ENCODE measurements at places on chromosomes 7 and 10.

- DNase-seq, result no peak
These were observed 126.9 kb downstream of the CXCL12 start for GRCh38 chr10:44258019-44258418.

DNA sequence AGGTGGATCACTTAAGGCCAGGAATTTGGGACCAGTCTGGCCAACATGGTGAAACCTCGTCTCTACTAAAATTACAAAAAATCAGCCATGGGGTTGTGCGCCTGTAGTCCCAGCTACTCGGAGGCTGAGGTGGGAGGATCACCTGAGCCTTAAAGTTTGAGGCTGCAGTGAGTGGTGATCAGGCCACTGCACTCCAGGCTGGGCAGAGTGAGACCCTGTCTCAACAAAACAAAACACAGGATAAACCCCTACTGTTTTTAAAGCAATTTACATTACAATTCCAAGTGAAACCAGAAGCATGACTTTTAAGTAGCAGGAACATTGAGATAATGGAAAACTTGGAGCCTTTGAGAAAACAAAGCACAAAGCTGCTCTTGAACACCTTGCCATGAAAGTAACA lies 92.4 kb upstream of the BTBD16 start:
- DNase-seq, result no peak

DNA sequence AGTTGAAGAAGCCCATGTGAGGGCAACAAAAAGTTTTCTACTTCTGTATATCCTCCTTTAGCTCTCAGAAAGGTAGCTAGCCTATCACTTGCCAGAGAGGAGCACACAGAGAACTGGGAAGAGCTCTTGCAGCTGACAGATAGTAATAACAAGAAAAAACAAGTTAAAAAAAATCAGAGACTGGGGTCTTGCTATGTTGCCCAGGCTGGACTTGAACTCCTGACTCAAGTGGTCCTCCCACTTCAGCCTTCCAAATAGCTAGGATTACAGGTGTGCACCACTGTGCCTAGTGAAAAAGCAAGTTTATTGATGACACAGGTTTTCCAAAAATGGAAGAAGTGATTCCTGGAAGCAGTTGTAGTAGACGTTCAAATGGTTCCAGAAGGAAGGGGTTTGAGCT lies 93.6 kb downstream of the CLEC2L start:
- no peak for DNase-seq

GRCh38 chr10:127552446-127552845 lies 3.3 kb downstream of the NPS start:
- DNase-seq, result no peak

DNA sequence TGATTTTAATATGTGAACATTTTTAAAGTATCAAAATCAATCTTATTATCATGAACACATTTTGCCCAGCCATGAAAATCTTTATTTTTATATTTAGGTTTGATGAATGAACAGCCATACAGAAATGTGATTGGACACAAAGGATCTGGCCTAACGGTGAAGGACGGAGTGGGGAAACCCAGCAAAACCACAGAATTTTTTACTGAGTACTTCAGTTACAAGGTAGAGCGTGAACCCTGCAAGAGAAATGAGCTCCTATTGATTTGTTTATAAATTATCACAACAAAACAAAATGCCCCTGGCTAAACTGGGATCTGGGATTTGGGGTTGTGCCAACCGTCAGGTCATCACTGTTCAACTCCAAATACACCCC lies 118.8 kb downstream of the JAZF1 start:
- DNase-seq, result no peak

DNA sequence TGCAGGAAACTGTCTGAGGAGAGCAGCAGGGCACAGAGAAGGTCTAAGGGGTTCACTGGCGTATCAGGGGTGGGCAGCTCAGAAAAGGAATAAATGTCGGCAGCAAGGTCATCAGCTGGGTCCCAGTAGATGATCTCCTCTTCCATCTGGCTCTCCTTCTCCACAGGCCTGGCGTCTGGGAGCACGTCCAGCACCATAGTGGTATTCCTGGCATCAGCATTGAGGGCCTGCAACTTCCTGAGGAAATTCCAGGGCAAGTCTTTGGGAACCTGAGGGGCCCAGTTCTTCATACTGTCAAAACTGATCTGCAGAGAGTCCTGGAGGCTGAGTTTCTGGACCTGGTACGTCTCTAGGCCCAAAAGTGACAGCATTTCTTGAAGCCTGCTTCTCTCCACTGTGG lies 9.6 kb upstream of the MRPS24 start:
- DNase-seq, result no peak

- DNase-seq, result no peak
These were observed 30.4 kb downstream of the FOXK1 start for GRCh38 chr7:4712281-4713182.

- peak; percentile 4 for DNase-seq
These were observed 32.1 kb downstream of the UMAD1 start for GRCh38 chr7:7672545-7673239.

GRCh38 chr7:112873831-112874553 lies 83.8 kb upstream of the TMEM168 start:
- no peak for DNase-seq

DNA sequence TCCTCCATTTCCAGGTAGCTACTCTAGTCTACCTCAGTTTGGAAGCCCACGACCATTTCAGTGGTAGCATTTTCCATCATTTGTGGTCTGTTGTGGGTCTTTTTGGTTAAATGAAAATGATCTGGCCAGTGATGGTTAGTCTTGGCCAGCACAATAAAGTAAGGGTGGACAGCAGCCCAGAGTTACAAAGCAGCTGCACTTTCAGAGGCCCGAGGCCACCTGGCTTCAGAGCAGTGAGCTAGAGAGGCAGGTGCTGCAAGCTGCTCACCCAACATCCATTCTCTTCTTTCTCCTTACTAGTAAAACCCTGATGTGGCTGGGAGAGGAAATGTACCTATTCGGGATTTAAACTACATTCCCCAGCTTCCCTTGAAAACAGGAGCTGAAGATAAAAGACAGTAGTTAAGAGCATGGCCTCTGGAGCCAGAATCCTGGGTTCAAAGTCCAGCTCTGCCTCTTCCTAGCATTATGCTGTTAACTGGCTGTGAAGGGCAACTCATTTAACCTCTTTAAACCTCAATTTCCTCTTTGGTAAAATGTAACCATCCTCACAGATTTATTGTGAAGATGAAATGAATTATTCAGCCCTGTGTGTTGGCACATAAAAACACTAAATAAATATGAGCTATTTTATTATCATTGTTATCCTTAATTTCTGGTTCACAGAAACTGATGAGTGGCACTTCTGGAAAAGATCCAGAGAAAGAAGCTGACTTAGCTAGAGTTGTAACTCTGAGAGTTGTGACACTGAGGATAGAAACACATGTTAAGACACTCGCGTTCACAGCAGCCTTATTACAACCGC lies 517.4 kb downstream of the PARD3 start:
- DNase-seq, result no peak

Measured in stimulated activated CD8-positive, alpha-beta memory T cell treated with anti-CD3 and anti-CD28 coated beads, Interleukin-7, amount 100 ng/mL, for 48 hours (primary cell).